Upper lobe of right lung (tissue), 1 donor: ENCODE measurements at places on chromosomes 2 and 18. TPM values are rescaled to one million over a fixed set of nuclear protein-coding genes. Genes with fewer than 3 reads are reported as not detected.

DNA sequence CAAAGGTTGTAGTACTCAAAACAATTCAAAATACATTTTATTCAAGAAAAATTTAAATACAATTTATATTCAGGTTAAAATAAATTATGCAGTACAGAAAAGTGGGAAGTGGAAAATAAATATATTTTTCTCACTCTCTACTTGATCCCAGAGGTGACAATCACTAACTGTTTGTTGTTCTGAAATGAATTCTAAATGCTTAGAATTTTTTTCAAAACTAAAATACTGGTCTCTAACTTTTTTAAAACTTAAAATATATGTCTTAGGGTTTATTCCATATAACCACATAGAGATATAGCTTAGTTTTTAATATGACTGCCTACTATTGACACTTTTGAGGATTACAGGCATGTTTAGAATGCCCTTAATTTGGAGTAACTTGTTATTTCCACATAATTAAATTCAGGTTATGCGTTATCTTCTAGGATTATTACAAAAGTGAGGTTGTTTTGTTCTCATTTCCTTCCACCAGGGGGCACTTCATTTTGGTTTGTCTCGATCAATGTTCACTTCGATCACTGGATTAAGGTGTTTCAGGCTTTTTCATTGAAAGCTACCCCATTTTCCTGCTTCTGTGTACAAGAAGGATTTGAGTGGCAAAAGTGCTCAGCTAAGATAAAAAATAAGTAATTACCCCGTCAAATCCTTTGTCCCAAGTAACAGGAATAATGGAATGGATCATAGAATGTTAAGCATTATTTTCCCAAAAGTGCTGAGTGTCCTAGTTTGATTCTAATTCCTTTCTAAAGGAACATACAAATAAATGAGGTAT lies 27.1 kb upstream of the TFPI start:
- DNase-seq = no peak

- no peak for DNase-seq
Observed at GRCh38 chr2:134408791-134409190, 154.9 kb downstream of the MGAT5 start.

DNA sequence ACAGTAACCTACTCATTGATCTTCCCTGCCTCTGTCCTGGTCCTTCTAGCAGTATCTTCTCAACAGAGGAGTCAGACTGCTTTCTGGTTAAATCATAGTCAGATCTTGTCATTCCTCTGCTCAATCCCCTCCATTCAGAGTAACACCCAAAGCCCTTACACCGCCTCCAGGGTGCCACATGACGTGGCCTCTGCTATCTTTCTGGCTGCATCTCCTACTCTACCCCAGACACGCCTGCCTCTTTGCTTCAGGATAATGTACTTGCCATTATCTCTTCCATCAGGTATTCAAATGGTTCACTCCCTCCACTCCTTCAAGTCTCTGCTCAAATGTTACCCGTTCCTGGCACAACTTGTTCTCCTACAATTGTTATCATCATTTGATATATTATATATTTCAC lies 36.3 kb upstream of the ACVR2A start:
- DNase-seq = no peak

Gene GALNT14
- total RNA-seq = 0.81 TPM

Gene MEP1B
- total RNA-seq = not detected

Gene SATB2
- 3.9 TPM for total RNA-seq
